ENCODE measurements at places on chromosomes 12 and 14.

GRCh38 chr12:65098364-65098763 is 22.7 kb downstream of the WIF1 start:
- no peak for DNase-seq

DNA sequence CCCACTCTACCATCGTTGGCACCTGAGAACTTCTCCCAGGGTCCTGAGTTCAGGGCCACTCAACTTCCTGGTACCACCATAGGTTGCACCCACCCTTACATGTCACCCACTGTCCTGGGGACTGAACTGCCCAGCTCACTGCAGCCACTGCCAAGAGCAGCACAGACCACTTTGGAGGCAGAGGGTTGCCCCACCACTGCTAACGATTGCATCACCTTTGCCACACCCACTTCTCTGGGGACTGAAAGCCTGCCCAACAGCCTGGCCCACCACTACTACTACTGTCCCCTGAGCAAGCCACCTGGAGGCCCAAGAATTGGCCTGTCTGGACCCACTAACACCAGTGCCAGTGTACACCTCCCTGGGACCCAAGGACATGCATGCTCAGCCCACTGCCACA is 27.6 kb downstream of the CACNA2D4 start:
- DNase-seq, result no peak

GRCh38 chr12:105253866-105254513 is 18.0 kb upstream of the APPL2 start:
- DNase-seq, result peak; percentile 97

DNA sequence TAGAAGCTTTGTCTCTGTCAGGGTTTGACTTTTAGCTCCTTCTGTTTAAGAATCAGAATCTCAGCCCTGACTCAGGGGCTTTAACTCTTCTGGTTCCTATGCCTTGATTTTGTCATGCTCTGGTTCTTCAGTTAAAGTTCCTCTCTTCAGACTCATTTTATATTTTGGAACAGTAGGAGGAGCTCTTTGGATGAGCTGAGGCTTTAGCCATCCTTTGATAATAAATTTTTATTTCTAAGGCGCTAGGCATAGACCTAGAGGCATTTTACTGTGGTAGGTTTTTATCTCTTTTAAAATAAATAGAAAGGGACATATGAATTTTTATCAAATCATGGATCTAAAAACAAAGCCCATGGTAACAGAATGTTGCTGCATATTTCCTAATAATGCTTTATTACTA is 51.7 kb downstream of the ATP23 start:
- no peak for DNase-seq

DNA sequence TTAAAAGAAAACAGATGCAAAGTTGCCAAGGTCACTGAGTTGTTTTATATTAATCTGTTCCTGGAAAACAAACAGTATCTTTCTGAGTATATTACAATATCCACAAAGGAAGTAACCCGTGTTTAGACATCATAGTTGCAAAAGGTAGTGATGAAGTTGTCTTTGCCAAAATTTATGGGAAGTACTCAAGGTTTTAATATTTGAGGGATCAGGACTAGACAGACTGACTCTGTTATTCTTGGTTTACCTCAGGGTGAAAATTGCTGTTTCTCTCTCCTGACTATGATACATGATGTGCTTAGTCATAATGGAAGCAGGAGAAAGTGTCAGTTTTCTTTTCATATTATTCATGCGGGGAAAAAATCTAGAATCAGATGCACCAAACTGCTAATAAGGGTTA is 28.3 kb downstream of the TMEM233 start:
- DNase-seq, result no peak

GRCh38 chr14:98270201-98270600 is 1001.8 kb downstream of the BCL11B start:
- DNase-seq, result no peak

DNA sequence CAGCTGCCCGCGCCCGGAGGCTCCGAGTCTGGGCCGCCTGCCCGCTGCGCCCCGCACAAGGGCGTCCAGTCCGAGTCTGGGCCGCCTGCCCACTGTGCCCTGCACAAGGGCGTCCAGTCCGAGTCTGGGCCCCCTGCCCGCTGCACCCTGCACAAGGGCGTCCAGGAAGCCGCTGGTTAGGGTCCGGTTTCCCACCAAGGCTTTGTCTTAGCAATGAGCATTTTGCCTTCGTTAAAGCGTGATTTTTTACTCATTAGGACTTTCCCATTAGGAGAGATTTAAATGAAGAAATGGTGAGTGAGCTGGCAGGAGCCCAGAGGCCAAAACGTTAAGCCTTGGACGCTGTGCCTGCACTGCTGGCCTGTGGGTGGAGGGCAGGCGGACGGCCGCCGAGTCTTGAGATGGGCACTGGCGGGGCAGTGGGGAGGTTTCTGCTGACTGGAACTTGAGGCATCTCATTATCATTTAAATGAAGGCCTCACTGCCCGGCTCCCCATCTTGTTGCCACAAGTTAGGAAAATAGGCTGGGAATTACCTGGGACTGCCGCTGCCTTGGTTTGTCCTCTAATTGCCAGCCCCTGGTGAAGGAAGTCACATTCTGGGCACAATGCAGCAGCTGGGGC is 36.0 kb downstream of the FBRSL1 start:
- DNase-seq, result no peak

- DNase-seq, result no peak
These were observed 23.6 kb upstream of the C12orf71 start for GRCh38 chr12:27105746-27106536.

DNA sequence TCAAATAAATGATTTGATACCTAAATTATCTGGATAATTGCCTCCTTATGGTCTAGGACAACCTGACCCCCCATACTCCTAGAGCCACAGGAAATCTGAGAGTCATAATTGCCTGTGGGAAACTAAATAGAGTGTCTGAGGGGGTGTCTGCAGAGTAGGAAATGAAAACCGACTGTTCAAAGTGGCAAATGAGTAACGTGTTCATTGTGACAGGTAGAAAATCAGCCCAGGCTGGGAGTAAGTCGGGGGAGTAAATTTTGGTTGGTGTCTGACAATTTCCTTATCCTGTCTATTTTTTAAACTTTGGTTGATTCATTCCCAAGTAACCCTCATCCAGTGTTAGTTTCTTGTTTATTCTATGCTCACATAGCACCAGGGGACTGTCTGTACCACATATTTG is 51.6 kb upstream of the HOXC13 start:
- no peak for DNase-seq

DNA sequence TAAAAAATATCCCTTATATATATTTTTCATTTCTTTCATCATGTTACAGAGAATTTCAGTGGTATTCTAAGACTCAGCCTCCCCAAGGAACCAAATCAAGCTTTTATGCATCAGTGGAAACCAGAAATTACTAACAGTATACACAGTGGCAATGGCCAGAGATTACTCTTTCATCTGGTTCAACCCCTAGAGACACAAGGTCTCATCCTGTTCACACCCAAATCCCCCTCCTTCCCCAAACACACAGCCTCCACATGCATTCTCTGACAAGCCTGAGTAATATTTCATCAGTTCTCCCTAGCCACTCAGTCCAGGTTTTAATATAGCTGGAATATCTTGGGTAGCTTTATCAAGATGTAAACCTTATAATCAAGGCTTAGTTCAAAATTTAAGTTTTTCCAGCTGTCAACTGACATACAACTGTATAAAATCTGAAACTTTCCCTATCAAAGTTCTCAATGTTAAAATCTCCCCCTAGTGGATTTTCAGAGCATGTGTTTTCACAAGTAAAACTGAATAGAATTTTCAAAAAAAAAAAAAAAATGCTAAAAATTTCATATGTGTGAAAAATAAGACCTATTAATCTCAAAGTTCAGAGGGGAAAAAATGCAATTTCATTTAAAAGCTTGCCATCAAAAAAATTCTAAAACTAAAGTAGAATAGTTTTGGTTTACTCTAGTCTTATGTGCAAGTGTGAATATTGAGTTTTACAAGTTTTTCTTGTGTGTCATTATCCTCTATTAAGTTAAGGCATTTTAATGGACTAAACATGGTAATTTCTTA is 10.5 kb upstream of the SSTR1 start:
- DNase-seq, result peak; percentile 45

GRCh38 chr14:70045844-70046535 is 142.8 kb downstream of the SLC8A3 start:
- DNase-seq, result peak; percentile 54

- DNase-seq, result peak; percentile 36
These were observed 27.5 kb upstream of the JPH4 start for GRCh38 chr14:23605931-23606585.

DNA sequence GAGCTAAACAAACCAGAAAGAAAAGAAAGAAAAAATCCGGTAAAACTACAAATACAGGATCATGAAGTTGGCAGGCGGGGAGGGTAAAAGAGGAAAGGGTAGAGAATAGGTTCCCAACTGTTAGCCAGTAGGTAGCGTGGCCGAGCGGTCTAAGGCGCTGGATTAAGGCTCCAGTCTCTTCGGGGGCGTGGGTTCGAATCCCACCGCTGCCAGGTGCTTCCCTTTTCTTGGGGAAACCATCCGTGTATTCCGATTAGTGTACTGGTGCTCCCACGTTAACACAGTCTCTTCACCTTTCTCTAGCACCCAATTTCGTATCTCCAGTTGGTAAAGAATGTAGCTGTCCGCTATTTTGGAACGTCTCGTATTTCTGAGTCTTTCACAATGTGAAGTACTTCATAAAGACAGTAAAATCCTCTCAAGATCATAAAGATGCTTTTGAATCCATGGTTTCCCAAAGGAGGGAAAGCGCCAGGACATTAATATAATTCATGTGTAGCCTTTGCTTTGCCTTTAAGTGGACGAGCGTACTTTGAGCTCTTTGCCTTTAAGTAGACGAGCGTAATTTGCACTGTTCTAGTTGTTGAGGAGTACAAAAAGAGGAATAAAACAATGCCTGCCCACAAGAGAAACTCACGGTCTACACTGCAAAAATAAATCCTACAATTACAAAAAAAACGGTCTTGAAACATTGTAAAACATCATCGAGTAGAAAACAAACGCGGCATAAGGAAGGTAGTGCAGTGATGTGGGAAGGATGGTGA is 19.0 kb upstream of the RNASE12 start:
- peak; percentile 79 for DNase-seq

DNA sequence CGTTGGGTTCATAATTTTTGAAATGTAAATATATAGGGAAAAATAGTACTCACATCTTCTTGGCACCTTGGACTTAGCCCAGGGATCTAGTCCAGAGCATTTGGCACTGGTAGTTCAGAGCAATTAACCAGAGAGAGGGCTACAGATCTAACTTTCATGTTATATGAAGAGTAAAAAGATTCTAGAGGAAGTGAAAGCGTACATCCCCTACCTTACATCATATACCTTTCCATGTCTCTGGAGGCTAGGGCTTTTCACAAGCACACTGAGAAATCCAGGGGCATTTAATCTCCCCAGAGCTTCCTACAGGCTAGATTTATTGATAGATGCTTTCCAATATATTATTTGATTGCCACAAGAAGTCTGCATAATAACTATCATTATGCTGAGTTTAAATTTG is 687.5 kb upstream of the FBXO33 start:
- no peak for DNase-seq

- peak; percentile 4 for DNase-seq
These were observed 152.3 kb upstream of the EGLN3 start for GRCh38 chr14:34103176-34103575.

- DNase-seq, result peak; percentile 55
These were observed 336.1 kb downstream of the MED13L start for GRCh38 chr12:115941362-115941761.

DNA sequence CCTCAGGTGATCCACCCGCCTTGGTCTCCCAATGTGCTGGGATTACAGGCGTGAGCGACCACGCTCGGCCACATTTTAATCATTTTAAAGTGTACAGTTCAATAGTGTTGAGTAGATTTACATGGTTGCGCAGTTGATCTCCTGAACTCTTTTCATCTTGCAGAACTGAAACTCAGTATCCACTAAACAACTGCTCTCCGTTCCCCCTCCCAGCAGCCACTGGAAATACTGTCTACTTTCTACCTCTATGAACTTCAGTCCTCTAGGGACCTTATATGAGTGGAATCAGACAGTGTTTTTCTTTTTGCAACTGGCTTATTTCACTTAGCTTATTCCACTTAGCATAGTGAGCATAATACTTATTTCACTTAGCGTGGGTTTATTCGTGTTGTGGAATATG is 53.7 kb downstream of the KCTD10 start:
- no peak for DNase-seq

All from fibroblast of skin of back (primary cell).